ENCODE measurements at places on chromosomes 3 and 15.
A peak's percentile ranks its signal among the peaks of the same experiment; 100 is the strongest.

- no peak for DNase-seq
Measured at GRCh38 chr15:42504631-42505030, 9.2 kb downstream of the SNAP23 start.

GRCh38 chr3:100503448-100503847, 11.0 kb downstream of the TMEM45A start:
- no peak for DNase-seq

GRCh38 chr15:82709421-82710207, at the start of gene AP3B2:
Gene AP3B2, minus strand, starts transcription at chr15:82709875. Its CDS starts 169 bp downstream, at chr15:82709706.
- peak; percentile 76 for DNase-seq

- no peak for DNase-seq
Measured at GRCh38 chr3:12318758-12319621, 30.1 kb downstream of the PPARG start.

GRCh38 chr15:57606816-57607215, 15.1 kb downstream of the MYZAP start:
- no peak for DNase-seq

- DNase-seq = no peak
Measured at GRCh38 chr3:165459111-165459510, 262.9 kb upstream of the SLITRK3 start.

DNA sequence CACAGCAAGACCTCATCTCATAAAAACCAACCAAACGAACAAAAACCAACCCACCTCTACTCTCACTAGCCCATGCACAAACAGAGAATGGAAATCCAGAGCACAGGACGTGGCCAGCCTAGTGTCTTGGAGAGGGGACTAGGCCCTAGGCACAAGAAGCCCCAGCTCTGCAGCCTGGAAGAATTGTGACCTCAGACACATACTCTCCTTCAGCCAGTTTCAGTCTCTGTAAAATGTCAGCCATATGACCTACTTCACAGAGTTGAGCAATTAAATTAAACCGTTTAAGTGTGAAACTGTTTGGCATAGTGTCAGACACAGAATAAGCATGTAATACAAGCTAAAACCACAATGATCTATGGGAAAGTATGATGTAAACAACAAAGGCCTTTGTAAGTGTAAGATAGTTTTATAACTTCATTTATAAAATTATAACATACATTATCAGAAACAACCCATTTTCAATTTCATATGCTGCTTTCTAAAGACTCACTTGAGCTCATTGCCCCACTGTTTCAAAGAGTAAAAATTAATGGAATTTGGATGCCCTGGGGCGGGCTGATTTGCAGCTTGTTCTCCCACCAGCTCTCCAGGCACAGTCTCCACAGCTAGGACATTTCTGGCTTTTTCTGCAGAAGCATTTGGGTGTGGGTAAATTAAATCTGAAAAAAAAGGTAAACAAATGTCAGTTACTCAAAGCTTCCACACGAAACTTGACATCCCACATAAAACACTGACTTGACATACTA, 32.9 kb downstream of the TBC1D2B start:
- no peak for DNase-seq

- DNase-seq = no peak
Measured at GRCh38 chr3:134320749-134321148, 53.5 kb downstream of the AMOTL2 start.

GRCh38 chr3:143951351-143951971, 20.2 kb upstream of the DIPK2A start:
- DNase-seq = no peak

DNA sequence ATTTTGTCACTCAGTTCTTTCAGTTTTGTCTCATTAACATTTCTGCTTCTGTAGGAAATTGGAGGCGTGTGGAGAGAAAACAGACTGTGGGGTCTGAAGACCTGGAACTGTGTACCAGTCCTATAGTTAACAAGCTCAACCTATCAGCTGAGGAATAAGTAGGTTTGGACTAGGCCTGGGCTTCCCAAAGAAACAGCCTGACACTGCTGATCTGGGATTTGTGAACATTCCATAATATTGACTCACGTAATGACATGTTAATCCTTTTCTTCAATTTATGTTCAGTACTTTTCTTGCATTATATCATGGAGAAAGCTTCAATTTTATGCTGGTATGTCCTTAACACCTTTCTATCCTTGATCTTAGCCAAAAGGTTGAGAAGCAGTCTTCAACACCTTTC, 181.6 kb upstream of the RORA start:
- no peak for DNase-seq

DNA sequence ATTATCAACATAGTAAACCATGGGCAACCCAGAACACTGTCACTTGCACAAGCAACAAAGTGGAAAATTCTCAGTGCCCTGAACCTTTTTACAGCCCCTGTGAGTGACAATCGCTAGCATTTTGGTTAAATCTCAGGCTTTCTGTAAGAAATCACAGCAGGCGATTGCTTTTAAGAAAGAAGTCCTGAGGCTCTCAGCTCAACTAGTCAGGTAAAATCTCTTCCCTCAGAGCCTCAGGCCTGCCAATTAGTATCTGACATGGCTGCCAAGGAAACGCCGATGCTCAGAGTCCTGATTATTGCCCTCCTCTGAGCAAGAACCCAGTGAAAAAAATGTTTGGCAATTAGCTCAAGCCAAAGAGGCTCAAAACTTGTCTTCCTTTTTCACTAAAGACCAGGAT, 530.8 kb downstream of the DIPK2A start:
- DNase-seq = no peak

DNA sequence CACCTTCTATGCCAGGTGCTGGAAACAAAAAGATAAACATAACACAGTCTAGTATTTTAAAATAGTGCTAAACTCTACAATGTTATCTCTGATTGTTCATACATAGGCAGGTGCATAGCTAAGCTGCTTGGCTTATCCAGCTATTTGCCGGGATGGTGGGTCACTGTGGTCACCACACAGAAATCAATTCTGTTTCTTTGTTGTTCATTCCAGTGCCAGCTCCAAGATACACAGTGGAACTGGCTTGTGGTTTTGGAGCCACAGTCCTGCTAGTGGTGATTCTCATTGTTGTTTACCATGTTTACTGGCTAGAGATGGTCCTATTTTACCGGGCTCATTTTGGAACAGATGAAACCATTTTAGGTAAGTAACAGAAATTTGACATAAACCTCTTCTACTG, 130.2 kb downstream of the IL1RAP start:
- no peak for DNase-seq

- DNase-seq = no peak
Measured at GRCh38 chr3:196947860-196948441, 5.6 kb upstream of the NCBP2 start.

- DNase-seq = peak; percentile 97
Measured at GRCh38 chr3:169771497-169772304, 1.5 kb upstream of the MYNN start.

- peak; percentile 44 for DNase-seq
Measured at GRCh38 chr3:141401573-141402475, 33.5 kb downstream of the ZBTB38 start.
